OCI-M1 (cell line): ENCODE measurements at places on chromosomes 2 and 18.

- DNase-seq = no peak
Observed at GRCh38 chr18:33577685-33578517, at the start of gene ASXL3. TSS of gene ASXL3 (plus strand) at chr18:33578219. CDS start at chr18:33578632, 413 bp downstream.

DNA sequence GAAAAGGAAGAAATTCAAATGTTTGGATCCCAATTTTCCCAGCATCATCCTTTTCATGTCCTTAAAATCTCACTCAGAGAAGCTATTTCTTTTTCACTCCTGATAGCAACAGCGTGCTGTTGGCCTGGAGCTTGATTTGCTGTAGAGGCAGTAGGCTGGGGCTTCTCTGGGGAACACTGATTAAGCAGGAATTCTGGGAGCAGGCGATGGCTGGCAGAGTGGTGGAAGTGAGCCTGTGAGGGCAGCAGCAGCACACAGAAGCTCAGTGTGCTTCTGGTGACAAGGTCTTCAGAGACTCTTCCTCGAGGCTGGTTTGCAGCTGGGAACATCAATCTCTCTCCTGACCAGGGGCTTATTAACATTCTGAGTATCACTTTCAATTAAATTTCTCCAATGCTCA is 284.6 kb downstream of the DPP10 start:
- DNase-seq = no peak

DNA sequence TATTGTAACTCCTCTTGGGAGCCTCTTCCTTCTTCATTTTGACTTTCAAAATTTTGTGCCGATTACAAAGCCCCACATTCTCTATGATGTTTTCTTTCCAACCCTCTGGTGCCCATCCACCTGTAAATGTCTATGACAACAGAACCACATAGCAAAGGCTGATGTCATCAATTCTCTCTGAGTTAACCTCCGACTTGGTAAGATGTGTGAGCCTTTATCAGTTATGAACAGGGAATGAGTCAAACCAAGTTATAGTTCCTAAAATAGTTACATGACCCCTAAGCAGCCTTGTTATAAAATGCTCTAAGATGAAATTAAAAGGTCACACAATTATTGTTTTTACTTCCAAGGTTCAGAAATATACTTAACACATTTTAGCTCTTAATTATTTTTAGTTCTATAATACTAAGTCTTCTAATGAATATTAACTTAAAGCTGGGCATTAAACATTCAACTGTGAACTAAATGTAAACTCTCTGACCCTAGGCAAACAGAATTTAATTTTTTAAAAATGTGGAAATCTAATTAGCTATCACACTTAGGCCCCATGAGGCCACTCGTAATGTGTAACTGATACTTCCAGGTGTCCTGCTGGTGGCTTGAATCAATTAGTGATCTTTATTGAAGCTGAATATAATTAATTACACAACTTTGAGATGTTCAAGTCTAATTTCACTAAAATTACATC is 102.3 kb upstream of the CYRIA start:
- peak; percentile 71 for DNase-seq

DNA sequence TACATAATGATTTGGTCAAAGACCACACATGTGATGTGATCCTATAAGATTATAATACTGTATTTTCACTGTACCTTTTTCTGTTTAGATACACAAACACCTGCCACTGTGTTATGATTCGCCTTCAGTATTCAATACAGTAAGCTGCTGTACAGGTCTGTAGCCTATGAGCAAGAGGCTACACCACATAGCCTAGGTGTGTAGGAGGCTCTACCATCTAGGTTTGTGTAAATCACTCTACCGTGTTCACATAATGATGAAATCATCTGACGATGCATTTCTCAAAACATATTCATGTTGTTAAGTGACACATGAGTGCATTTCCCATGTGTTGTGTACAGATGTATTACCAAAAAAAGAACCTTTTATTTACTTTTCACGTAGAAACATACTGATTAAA is 74.5 kb downstream of the USP40 start:
- DNase-seq = no peak

DNA sequence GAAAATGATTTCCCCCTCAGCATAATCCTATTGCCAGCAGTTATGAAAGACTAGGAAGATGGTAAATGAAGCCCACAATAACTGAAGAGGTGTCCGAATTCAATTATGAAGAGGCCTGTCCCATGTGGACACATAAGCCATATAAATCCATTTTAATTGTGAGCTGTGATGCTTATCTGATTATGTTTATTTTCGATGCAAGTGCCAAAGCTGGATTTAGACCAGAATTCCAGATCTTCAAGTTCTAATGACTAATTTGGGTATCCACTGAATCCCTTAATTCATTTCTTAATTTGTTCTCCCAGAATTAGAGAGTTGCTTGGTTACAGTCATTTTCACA is 24.5 kb downstream of the SPATS2L start:
- no peak for DNase-seq

DNA sequence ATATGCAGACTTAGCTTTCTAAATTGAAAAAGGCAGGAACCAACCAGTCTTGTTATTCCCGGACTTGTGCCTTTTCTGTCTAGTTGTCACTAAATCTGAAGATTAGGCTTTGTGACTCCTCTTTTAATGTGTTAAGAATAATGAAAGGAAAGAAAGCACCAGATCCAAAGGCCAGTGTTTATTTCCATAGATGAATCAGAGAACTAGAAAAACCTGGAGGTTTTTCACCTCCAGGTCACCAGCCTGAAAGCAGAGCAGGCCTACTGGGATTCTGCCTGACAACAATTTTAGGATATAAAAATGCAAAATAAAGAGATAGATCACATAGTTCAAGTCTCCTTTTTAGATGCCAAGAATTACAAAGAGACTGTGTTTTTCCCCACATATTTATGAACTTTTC is 160.4 kb downstream of the GULP1 start:
- no peak for DNase-seq

- no peak for DNase-seq
Observed at GRCh38 chr2:153059338-153060052, 341.1 kb downstream of the ARL6IP6 start.
